Activated T-cell treated with anti-CD3 and anti-CD28 coated beads for 24 hours (primary cell): ENCODE measurements at places on chromosomes 1 and 21.

DNA sequence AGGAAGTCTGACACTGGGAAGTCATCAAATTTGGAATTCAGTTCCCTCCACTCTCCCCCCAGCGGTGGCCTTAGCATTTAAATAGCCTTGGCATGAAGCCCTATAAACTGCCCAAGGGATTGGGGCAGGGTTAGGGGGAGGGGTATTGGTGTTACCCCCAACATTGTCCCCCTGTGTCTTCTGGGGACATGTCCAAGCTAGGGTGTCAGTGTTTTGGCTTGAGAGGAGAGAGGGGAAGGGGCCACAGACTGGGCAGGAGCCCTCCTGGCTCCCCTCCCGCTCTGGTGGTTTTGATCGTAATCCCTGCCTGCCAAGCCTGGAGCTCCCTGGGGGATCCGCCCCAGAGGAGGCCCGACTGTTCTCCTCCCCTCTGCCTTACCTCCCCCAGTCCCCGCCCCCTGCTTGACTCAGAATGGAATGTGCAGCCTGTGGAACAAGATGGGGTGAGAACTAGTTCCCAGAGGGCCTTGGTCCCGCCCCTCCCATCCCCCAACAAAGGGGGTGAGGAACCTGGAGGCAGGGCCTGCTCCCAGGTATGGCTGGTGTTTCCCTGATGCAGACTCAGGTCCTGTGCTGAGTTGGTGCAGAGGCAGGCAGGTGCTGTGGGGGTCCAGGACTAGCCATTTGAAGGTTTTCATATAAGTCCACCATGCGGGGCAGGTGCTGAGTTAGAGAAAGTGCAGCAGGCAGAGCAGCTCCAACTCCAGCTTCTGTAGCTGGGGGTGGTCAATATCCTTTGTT lies 7.4 kb downstream of the SOX13 start:
- no peak for DNase-seq

DNA sequence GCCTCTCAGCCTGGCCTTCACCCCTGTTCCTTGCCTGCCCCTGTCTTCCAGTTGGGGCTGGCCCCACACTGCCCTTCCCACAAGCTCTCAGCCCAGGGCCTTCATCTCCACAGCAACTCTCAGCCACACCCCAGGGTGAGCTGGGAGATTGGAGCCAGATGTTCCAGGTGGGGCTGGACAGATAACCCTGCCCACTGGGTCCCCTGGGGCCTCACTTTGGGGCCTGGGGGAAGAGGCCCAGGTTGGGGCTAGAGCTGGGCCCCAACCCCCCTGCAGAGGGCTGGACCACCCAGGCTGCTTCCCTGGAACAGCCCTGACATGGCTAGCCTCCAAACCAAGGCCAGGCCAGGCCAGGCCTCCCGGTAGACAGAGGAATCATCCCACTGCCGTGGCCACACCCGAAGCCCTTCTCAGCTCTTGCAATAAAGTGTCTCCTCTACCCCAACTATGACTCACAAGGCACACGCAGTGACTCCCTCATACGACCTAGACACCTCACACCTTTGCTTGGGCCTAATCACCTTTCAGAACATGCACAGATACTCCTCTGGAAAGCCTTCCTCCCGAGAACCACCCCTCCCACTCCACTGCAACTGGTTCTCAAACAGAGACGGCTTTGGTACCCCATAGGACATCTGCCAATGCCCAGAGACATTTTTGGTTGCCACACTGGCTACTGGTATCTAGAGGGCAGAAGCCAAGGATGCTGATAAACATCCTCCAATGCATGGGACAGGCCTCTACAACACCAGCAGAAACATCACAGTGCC lies 22.2 kb downstream of the SLC2A1 start:
- DNase-seq = no peak

DNA sequence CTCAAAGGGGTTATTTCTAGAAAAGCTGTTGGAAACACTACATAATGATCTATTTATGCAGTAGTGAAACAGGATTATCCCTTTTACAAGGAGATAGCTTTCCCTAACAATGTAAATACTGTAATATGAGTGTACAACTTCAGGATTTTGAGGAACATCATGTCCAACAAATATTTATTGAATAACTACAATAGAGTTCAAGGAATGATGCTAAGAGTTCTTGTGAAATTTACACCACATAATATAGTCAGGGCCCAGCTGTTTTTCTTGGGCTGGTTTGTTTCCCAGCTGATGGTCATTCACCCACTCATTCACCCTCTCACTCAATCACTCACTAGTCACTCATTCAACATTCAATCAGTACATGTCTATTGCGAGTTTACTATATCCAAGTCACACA lies 12.3 kb upstream of the LYPLAL1 start:
- no peak for DNase-seq

DNA sequence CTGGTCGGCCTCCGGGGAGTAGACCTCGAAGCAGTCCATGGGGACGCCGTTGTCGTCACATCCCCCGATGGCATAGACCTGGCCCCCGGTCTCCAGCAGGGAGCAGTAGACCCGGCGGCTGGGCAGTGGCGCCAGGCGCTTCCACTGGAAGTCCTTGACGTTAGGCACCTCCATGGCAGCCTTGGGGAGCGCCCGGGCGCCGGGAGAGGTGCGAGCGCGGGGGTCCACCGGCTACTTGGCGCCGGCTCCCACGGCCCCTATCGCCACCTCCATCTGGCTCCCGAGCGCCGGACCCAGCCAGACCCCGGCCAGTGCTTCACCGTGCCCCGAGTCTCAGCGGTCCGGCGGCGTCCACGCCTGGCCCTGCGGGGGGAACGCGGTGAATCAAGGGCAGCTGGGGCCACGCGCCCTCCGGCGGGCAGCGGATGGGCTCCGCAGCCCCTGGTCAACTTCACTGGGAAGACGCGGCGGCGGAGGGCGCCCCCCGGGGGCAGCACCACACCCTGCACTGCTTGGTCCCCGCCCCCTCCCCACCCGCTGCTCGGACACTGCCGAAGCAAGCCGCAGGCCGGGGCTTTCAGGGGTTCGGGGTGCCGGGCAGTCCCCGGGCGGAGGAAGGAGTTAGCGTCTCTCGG lies 13.2 kb downstream of the KLHDC8A start:
- DNase-seq = no peak

GRCh38 chr1:158043232-158043631 lies 49.8 kb downstream of the KIRREL1 start:
- DNase-seq = no peak
